Daoy (cell line): ENCODE measurements at places on chromosomes 2 and 18.
A peak's percentile ranks its signal among the peaks of the same experiment; 100 is the strongest.

DNA sequence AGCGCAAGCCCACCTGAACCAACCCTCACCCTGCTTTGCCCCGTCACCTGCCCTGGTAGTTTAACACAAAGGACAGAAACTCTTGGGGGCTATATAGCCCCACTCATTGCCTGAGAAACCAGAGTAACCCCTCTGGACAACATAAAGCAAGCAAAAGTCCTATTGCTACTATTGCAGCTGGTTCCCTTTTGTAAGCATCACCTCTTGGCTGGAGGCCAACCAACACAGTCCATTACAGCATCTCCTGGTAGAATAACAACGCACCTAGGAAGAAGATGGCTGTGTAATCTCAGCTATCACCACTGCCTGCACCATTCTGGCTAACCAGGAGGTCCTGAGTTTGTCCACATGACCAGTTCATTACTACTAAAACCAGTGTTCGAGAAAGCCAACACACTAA, 36.4 kb downstream of the FLACC1 start:
- peak; percentile 7 for DNase-seq

- DNase-seq, result peak; percentile 85
These were observed at the start of gene DTNB for GRCh38 chr2:25673300-25674076. DTNB (minus strand) TSS chr2:25673577; CDS start chr2:25652660, 20,917 bp downstream.

- DNase-seq, result no peak
These were observed 4.6 kb downstream of the IL1RL1 start for GRCh38 chr2:102315921-102316320.

GRCh38 chr18:23539911-23540525, 36.7 kb downstream of the RMC1 start:
- DNase-seq, result no peak

DNA sequence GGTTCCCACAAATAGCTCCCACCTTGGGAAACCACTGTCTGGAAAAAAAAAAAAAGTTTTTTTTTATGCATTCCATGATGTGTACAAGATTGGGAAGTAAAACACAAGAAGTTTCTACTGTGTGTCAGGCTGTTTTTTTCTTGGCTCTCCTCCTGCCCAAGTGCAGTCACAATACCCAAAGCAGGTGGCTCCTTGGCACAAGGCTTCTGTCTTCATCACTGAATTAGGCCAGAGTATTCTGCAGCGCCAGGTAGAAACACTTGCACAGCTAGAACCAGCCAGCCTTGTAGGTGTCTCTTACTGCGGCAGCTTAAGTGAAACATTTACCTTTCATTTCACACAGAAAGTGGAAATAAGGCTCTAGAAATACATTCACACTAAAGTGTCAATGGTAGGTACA, 23.8 kb upstream of the MAL start:
- no peak for DNase-seq

DNA sequence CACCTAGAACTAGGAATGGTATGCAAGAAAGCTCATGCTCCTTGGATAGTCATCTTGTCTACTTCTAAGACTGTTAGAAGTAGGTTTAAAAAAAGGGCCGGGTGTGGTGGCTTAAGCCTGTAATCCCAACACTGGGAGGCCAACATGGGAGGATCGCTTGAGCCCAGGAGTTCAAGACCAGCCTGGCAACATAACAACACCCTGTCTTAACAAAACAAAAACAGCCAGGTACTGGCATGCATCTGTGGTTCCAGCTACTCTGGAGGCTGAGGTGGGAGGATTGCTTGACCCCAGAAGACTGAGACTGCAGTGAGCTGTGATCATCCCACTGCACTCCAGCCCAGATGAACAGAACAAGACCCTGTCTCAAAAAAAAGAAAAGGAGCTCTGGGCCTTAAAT, 19.9 kb downstream of the PNO1 start:
- DNase-seq, result no peak

- peak; percentile 9 for DNase-seq
These were observed 74.2 kb upstream of the L3MBTL4 start for GRCh38 chr18:6488956-6489355.

DNA sequence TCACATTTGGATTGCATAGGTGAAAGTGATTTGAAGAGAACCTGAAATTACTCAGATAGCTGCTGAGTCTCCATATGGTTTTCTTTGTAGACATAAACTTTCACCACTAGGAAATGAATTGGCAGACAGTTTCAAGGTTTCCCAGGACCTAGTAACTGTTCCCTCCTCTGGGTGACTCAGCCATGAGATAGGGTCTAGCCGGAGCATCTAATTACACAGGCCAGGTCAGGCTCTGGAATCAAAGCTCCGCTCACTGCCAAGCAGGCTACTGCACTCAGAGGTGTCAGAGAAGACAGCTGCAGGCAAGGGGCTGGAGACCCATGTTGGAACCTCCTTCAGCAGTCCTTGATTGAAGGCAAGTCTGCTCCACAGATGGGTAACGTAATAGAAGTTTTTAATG, 429.2 kb downstream of the TNS1 start:
- DNase-seq, result peak; percentile 69

- DNase-seq, result no peak
These were observed 3.5 kb upstream of the NAGK start for GRCh38 chr2:71064754-71065621.

DNA sequence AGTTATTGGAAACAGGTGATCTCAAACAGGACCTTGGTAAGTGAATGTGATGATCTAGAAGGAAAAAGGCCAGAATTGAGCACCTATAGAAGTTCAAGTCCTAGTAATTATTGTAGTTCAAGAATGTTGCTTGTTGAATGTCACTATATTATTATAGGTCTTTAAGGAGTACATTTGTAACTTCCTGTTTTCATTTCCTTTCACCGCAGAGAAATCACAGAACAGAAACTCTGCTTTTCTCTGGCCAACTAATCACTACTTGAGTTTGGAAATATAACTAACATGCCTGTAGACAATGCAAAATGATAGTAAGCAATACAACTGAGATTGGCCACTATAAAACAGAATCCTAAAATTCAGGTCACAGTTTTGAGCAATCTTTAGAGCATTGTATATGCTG, 61.8 kb upstream of the EFEMP1 start:
- DNase-seq, result no peak

DNA sequence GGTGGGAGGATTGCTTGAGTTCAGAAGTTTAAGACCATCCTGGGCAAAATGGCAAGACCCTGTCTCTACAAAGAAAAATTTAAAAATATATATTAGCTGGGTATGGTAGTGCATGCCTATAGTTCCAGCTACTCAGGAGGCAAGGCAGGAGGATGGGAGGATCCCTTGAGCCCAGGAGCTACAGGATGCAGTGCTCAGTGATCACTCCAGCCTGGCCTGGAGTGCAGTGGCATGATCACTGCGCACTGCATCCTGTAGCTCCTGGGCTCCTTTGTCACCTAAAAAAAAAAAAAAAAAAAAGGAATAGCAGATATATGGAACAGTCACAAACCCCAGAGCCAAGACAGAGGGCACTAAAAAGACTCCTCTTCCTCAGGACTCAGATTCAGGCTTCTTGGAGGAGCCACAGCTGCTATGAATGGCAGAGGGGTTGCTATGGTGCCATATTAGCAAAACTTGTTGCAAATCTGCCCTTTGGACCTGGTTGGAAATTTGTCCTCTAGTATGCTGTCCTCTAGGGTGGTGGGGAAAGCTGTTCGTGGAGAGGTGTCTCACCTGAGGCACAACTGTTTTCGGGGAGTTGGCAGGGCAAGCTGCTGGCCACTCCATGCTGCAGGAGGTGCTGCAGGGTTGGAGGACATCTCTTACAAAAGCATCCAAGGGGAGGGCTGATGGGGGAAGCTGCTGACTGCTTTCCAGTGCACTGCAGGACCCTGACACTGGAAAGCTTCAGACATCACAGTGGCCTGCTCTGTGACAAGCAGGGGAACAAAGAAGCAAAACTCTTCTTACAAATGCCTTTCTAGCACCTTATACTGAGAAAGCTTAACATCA, 22.7 kb downstream of the CYP20A1 start:
- DNase-seq, result no peak

GRCh38 chr18:46649071-46649862, 7.8 kb downstream of the LOXHD1 start:
- DNase-seq, result no peak
